H54 (cell line): ENCODE measurements at places on chromosomes 6 and 20.

DNA sequence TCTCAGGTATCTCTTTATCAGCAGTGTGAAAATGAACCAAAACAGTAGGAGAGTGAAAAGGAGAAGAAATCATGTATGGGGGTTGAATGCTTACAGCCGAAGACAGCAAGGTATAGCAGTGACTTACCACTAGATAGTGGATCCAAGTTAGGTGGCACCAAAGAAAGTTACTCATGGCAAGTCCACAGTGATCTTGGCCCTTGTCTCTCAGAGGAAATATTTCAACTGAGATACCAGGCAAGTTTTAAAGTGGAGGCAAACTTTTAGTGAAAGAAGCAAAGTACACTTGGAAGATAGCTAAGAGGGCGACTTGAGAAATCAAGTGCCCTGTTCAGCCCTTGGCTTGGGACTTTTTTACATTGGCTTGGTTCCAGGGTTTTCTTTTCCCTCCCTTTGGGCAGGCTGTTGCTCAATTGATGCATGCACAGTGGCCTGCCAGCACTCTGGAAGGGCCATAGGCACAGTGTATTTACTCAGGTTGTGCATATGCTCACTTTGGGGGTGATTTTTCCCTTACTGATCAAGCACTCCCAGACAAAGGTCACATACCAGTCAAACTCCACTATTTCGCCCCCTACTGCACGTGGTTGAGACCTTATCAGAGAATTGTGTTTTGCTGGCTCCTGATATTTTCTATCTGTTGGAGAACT is 329.5 kb upstream of the KHDRBS2 start:
- DNase-seq, result no peak

- DNase-seq, result no peak
Measured at GRCh38 chr6:44771647-44772415, 384.3 kb downstream of the CDC5L start.

GRCh38 chr6:99119109-99120031 is 171.6 kb upstream of the FBXL4 start:
- DNase-seq, result peak; percentile 3

- no peak for DNase-seq
Measured at GRCh38 chr6:106918115-106918514, 56.4 kb downstream of the CD24 start.

DNA sequence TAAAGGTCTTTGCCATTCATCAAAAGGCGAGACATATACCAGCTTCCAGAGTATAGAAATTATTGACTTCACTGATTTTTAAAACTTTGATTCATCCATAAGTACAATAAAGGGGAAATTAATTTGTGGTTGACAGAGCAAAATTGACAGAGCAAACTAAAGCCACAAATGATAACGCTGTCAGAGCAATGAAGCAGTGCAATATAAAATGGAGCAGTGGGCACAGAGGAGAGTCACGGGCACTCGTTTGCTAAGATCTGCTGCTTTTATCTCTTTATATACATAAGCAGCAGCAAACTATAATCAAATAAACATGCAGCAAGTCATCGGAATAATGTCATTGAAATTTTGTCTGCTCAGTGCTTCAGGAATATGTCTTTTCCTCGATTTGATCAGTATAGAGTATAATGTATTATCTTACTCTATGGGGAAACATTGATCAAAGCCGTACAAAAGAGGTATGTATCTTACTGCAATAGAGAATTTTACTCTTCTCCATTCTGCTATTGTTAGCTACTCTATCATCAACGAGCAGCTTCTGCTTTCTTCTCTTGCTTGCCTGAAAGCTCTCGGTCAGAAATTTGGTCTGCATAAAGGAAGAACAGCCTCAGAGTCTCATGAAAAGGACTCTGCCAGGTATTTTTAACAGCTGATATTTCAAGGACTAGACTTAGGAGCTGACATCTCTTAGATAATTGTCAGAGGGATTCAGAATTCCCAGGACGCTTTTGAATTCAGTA is 546.0 kb upstream of the ARID1B start:
- no peak for DNase-seq

DNA sequence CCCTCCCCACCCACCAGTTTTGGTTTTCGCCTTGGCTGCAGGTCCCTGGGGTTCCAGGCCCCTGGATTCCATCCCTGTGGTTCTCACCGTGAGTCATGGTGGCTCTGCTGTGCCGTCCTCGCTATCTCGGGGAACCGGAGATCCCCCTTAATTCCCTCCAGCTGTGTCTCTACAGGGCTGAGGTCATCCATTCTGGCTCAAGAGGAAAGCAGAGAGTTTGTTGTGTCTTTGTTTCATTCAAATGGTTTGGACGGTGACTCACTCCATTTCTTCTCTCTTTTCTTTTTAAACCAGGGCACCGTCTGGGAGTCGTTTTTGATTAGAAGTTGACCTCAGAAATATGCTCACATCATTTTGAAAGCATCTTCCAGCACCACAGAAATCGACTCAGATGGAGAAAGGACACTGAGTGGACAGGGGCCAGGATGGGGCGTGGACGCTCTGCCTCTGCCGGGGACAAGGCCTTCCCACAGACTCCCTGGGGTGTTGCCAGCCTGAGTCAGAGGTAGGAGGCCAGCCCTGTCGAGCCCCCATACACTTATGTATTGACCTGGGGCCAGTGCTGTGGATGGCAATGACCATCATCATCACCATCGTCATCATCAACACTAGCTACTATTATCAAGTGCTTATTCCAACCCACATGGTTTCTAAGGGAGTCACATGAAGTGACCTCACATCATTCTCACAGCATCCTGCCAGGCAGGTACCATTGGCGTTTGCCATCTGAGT is 176.2 kb downstream of the NFATC2 start:
- peak; percentile 85 for DNase-seq

DNA sequence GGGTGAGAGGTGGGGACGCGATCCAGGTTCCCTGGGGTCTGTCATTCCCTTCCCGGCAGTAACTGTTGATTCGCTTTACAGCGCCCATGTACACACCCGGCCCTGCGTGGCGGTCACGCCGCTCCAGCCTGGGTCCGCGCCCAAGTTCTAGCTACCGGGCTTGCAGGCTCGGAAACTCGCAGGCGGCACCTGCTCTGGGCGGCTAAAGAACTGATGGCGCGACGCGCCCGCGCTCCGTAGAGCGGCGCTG is 1.4 kb upstream of the POU3F2 start:
- DNase-seq, result no peak

DNA sequence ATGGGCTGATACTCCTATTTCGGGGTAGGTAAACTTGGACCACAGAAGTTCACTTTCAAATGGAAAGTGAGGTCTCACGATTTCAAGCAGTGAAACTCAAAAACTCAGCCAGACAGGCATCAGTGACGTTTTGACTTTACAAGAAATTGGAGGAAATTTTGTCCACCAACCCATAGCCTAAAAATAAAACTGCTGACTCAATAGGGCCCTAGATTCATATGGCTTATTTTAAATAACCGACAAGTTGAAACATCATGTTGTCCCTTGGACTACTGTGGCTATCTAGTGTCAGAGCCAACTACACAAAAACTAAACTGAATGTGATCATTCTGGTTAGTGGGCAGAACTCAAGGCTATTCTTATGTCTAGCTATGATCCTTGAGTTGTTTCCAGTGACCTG is 486.3 kb downstream of the GRIK2 start:
- DNase-seq, result no peak

DNA sequence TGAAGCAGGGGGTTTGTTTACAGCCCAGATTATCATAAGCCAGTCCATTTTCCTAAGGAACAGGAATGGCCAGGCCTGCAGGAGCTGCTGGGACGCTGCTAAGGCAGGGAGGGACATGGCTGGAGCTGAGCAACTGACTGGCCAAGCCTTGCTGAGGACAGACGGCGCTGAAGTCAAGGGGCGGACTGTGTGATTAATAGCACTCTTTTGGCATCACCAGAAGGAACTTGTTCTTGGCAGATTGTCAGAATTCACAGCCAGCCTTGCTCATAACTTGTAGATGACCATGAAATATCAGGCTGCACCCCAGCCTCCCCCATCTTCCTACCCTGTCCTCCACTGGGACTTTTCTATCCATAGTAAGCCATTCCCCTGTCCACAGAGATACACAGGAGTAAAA is 218.8 kb upstream of the RNF24 start:
- no peak for DNase-seq

DNA sequence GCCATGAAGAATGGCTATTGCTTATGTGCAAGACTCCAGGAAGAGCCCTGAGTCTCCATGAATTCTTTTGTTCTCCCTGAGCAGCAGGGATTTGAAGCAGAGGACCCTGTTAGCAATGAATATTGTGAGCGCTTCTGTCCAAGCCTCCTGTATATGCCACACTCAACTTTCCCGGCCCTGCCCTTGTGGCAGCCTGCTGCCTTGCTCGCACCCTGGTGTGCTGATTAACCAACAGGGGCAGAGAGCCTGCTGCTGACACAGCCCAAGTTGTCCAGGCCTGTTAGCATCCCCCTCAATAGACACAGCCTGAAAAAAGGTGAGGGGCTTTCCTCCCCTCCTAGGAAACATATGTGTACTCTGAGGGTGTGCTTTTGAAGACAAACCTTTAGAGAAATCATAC is 131.4 kb downstream of the BMP2 start:
- DNase-seq, result no peak

GRCh38 chr6:116766506-116767176 is 1.1 kb upstream of the FAM162B start:
- DNase-seq, result no peak

DNA sequence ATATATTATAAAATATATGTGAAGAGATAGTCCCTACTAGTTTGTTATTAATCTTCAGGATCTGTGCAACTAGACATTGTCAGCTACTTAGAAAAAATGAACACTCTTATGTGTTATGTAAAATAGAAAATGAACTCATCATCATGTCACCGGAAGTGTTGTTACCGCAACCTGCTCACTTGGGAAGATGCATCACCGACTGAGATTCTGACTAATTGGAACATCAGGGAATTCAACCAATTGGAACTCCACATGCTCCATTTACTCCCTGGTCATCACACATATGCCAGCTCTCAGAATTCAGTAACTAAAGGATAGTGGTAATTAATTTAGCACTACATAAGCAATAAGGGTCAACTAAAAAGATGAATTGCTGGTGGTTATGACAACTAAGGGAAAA is 16.7 kb upstream of the B3GAT2 start:
- DNase-seq, result peak; percentile 31

DNA sequence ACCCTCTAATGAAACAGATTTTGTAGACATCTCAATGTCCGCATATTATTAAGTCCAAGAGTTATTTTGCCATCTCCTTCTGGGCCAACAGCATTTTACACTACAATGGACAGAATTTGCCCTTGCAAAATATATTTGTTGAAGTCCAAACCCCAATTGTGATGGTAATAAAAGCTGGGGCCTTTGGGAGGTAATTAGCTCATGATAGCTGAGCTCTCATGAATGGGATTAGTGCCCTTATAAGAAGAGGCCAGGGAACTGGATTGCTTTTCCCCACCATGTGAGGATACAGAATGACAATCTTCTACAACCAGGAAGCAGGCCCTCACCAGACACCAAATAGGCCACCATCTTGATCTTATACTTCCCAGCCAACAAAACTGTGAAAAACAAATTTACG is 44.9 kb upstream of the MTRF1L start:
- DNase-seq, result no peak

GRCh38 chr6:37008484-37009465 is 3.3 kb downstream of the FGD2 start:
- no peak for DNase-seq

GRCh38 chr6:142444376-142444775 is 142.6 kb downstream of the ADGRG6 start:
- DNase-seq, result no peak

GRCh38 chr6:6538261-6538660 is 50.3 kb upstream of the LY86 start:
- no peak for DNase-seq

DNA sequence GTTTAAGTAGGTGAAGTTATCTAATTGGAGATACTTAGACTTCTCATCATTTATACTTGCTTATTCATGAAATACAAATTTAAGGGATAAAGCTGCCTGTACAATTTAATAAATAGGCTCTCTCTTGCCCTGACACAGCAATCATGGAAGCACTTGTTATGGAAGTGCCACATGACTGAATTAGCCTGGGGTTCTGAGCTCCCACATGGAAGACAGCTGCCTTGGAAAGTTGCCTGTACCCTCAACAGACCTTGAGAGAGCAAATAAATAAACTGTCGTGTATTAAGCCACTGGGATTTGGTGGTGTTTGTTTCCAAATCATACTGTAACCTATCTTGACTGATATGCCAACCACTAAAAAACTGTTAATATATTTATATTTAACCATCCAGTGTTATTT is 87.0 kb upstream of the RSPO3 start:
- no peak for DNase-seq

DNA sequence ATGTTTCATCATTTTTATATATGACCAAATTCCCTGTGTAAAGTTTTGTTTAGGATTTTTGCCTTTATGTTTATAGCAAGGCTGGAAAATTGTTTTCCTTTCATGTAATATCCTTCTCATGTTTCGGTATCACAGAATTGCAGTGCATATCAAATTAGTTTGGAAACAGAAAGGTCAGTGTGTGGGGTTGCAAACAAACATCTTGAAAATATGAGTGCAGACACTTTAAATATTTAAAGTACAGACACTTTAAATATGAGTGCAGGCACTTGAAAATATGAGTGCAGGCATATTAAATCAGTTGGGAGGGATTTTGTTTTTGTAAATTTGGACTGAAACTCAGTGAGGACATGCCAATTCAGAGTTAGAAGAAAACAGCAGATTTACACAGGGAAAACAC is 6.5 kb downstream of the SLPI start:
- no peak for DNase-seq

DNA sequence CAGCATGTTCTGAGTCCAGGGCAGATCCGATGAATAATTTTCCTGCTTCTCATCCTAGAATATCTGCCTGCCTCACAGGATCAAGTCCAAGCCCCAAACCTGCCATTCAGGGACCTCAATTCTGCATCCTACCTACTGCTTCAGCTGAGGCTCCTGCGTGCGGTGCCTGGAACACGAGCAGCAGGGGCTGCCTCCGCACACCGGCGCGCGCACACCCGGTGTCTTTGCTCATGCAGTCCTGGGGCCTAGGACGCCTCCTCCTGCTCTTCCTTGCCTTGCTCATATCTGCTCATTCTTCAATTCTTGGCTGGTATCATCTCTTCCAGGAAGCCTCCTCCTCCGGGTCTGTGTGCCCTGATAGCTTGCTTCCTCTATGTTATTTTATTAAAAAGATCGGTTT is 81.1 kb upstream of the AGPAT4 start:
- DNase-seq, result no peak

- no peak for DNase-seq
Measured at GRCh38 chr20:62351469-62352401, 15.4 kb downstream of the LAMA5 start.

- no peak for DNase-seq
Measured at GRCh38 chr6:20802596-20802995, 268.3 kb downstream of the CDKAL1 start.

DNA sequence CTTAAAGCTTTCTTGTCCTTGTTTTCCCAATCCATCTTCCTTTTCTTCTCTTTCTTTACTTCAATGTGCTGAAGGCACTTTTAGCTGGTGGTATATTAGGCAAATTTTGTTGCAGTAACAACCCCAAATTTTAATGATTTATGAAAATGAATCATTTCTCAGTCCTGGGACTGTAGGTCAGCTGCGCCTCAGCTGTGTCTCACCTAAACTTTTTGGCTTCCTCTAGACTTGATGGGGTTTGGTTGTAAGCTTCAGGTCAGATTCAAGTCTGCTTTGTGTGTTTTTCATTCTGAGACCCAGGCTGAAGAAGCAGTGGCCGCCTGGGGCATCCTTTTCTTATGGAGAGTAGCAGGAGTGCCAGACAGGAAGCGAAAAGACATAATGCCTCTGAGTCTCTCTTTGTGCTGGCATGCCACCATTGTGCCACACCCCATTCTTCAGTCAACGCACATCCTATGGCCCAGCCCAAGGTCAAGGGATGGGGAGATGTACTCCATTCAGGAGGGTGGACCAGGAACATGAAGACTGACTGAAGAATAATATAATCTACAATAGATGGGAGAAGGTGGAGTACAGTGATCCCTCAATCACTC is 28.9 kb upstream of the CD83 start:
- DNase-seq, result no peak
